ENCODE measurements at places on chromosomes 6 and 20.

- DNase-seq = no peak
Measured at GRCh38 chr6:24631671-24632070, 14.3 kb downstream of the KIAA0319 start.

- no peak for DNase-seq
Measured at GRCh38 chr6:167495506-167496401, 170.9 kb downstream of the TTLL2 start.

DNA sequence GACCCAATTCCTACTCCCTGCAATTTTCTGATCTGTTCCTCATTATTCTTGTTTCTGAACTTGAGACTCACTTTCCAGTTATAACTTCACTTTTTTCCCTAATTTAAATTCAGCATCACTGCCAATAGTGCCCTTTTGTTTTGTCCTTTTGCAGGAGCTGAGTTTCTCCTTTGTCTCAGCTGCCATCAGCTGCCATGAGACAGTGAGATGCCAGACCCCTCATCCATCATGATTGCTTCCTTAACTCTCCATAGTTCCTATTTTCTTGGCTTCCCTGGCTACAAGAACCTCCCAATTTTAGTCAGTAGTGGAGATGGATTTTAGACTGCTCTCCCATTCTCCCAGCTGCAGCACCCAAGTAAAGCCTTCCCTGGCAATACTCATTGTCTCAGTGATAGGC is 518.1 kb downstream of the HDGFL1 start:
- DNase-seq = no peak

DNA sequence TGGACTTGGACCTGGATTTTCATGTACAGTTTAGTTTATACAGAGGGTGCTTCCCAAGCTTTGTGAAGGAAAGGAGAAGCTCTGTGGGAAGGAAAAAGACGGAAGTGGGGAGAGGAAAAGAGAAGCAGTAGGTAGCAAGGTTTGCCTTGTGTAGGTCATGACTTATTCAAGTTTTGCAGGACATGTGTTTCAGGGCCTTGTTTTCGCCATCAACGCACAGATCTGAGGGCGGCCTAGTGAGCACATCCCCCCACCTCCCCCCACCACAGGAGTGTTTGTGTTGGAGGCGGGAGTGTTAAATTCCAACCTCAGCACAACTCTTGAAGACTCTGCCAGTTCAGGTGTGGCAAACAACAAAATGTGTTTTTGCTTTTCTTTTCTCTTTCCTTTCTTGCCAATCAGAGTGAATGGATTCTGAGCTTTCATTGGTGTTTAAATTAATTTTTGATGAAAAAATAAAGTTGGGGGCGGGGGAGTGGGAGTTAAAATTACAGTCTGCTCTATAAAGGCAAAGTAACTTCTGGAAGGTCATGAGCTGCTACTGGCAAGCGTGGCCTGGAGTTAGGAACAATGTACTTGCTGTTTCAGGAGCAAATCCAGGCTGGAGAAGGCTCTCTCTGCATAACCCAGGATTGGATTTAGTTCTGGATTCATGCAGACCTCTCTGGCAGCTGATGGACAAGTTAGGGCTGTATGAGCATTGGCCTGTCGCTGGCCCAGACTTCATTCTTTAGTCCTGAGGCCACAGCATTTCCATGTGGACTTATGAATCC is 338.5 kb downstream of the CD83 start:
- no peak for DNase-seq

GRCh38 chr20:62365814-62366369 is 1.2 kb downstream of the LAMA5 start:
- peak; percentile 81 for DNase-seq

- DNase-seq = no peak
Measured at GRCh38 chr20:976033-976432, 26.1 kb downstream of the RSPO4 start.

GRCh38 chr6:115885636-115886366 is 174.9 kb downstream of the FRK start:
- DNase-seq = no peak

DNA sequence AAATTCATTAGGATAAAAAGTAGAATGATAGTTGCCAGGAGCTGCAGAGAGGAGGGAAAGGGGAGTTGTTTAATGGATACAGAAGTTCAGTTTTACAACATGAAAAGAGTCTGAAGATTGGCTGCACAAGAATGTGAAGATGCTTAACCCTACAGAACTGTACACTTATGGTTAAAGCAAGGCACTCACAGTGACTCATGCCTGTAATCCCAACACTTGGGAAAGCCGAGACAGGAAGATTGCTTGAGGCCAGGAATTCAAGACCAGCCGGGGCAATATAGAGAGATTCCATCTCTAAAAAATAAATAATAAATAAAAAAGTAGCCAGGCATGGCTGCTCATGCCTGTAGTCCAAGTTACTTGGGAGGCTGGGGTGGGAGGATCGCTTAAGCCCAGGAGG is 174.0 kb downstream of the TASP1 start:
- peak; percentile 50 for DNase-seq

DNA sequence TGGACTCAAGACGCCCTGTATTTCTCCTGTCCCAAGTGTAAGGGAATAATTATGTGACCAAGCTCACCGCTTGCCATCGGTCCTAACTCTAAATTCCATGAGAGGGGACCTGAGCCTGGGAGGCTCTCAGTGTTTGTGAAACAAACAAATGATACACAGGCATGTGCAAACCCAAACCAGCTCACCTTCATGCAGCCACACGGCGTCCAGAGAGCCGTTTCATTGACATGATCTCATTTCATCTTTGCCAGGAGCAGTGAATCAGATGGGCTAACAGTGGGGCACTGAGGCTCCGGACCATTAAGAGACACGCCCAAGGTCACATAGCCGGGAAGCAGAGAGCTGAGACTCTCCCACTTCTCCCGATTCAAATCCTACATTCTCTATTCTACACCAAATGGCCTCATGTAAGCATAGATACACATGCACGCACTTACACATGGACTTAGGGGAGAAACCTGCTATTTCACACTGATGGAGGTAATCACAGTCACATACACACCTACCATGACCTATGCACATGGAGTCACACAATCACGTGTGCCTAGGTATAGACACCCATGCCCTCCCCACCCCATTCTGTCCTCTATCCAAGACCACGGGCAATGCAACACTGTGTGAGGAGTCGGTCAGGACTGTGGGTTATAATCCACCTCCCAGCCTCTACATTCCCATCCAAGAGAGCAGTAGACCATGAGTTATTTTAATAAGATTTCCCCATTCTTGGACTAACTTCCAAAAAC is 1.1 kb downstream of the BNIP5 start:
- peak; percentile 11 for DNase-seq

DNA sequence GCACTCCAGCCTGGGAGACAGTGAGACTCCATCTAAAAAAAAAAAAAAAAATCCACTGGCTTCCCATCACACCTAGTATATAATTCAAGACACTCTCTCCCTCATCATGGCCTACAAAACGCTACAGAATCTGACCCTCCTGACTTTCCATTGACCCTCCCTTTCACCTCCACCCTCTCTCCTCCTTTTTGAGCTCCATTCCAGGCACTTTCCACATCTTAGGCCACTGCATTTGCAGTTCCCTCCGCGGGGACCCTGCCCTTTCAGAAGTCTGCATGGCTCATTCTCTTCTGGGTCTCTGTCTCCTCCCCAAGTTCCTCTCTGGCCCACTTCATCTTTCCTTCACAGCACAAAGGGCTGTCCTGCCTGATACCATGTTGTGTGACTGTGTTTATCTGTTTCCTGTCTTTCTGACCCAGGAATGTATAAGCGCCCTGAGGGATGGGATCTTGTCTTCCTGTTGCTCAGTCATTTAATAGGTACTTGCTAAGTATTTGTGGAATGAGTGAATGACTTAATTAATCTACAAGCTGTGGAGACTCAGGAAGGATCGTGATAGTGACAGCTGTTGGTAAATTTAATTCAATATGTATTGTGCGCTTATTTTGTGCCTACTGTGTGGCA is 35.2 kb downstream of the NCR2 start:
- peak; percentile 62 for DNase-seq

GRCh38 chr20:24662752-24663365 is 193.4 kb downstream of the SYNDIG1 start:
- no peak for DNase-seq

DNA sequence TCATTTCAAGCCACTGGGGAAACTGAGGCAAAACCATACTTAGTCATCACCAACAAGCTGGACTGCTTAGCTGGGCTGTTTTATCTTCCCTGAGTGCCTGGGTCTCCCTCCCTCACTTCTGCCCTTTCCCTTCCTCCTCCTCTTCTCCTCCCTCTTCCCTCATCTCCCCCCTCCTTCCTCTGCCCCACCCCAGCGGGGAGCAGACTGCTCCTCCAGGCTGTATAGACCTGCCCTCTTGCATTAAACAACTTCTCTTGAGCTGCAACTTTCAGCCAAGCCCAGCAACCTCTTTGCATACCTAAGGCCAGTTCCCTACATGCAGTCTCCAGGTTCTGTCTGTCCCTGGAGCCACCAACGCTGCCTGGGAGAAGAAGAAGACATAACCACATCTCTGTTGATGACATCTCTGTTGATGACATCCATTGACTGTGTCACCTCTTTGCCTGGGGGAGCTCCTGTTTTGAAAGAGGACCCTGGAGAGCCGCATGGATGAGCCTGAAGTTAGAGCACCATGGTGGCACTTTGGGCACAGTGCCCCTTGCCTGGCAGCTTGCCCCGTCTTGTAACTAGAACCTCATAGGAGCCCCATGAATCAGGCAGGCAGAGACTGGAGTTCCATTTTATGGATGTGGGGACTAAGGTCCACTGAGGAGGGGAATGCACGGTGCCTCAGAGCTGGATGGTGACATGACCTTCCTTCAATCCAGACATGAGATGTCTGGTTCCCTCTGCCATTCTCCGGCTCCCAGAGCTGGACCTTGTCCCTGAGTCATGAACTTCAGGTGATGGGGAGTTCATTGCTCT is 7.8 kb upstream of the BPIFB6 start:
- no peak for DNase-seq

GRCh38 chr6:7145885-7146828 is 38.4 kb downstream of the RREB1 start:
- DNase-seq = peak; percentile 78

GRCh38 chr6:89862698-89863097 is 31.6 kb upstream of the GJA10 start:
- no peak for DNase-seq

DNA sequence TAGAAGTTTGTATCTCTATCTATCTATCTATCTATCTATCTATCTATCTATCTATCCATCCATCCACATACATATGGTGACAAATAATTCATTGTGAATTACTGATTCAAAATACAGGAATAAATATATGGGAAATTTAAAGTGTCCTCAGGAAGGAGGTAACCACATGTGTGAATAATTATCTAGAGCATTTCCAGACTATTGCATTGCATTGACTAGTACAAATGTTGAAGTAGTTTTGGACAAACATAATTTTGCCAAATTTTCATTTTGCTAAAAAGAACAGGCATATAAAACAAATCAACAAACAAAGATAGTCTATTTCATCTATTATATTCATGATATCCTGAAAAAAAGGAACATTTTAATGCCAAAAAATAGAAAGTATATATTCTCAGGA is 192.7 kb downstream of the UTRN start:
- no peak for DNase-seq

- no peak for DNase-seq
Measured at GRCh38 chr6:39317256-39317655, 3.0 kb upstream of the KCNK17 start.

DNA sequence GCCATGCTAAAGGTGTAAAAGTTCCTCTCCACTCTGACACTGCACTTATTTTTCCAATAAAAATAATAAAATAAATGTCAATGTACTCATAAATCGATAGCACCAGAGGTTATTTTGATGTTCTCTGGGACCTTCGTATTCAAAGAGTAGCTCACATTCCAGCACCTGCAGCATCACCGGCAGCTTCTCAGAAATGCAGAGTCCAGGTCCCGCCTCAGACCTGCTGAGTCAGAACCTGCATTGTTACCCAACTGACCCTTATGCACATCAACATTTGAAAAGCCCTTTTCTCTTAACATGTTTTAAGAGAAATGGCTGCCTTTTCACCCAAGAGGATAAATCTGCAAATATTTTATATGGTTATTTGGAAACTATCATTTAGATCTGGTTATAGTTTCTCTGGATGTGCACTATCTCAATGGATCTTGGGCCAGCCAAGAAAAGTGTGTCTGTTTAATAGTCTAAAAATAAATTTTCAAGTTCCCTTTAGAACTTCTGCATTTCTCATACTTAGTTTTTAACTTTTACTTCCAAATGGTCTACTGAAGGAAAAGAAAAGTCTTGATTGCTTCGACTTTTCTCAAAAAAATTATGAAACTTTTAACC is 216.2 kb upstream of the PRDM1 start:
- DNase-seq = no peak

DNA sequence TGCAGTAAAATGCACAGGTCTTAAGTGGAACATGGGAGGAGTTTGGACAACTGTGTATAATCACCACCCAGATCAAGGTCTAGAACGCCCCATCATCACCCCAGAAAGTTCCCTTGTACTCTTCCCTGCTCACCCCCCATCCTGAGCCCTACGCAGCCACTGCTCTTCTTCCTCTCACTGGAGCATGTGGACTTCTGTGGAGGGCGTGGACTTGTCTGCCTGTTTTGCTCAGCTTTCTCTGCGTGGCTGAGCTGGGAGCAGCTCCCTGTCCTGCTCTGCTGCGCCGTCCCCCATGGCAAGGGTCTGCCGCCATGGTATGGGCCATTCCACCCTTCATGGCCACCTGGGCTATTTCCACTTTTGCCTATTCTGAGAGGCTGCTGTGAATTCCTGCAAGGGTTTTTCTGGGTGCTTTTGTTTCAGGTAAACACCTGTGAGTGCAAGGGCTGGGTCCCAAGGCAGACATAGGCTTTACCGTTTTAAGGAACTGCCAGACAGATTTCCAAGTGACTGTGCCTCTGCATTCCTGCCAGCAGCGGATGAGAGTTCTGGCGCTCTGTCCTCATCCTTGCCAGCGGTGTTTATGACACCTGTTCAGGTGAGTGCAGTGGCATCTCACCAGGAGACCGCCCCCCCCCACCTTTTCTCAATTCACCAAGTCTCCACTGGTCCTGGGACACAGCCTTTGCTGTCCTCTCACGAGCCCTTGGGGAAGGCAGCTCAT is 19.7 kb downstream of the PCK1 start:
- no peak for DNase-seq

- no peak for DNase-seq
Measured at GRCh38 chr6:125392682-125393081, 90.9 kb upstream of the HDDC2 start.
